ENCODE measurements at places on chromosomes 5 and 9.

DNA sequence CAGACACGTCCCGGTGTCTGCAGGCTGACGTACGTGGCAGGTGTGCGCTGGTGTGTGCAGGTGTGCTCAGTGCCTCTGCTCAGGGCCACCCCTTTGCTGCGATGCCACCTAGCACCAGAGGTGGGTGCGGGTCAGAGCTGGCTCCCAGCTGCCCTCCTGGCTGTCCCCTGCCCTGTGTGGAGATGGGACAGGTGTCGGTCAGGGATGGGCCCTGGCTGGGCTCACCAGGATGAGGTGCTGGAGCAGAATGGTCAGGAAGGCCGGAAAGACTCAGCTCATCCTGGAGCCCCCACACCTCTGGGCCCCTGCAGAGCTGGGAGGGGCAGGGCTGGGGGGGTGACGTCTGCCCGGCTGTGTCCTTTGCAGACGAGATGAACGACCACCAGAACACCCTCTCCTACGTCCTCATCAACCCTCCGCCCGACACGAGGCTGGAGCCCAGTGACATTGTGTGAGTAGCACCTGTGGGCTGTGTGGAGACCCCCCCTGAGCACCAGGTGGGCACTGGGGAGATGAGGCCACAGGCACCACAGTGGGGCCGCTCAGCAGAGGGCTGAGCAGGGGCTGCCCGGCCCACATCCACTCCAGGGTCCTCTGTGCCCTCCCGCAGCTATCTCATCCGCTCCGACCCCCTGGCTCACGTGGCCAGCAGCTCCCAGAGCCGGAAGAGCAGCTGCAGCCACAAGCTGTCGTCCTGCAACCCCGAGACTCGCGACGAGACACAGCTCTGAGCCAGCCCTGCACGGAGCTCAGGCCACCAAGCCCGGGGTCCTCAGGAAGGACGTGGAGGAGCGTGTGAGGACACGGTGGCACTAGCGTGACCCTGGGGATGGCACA lies 89.7 kb downstream of the KCNT1 start:
- no peak for DNase-seq

GRCh38 chr5:169811680-169812079 lies 168.6 kb downstream of the INSYN2B start:
- no peak for DNase-seq

GRCh38 chr9:110168486-110168885 lies 39.5 kb downstream of the C9orf152 start:
- no peak for DNase-seq

DNA sequence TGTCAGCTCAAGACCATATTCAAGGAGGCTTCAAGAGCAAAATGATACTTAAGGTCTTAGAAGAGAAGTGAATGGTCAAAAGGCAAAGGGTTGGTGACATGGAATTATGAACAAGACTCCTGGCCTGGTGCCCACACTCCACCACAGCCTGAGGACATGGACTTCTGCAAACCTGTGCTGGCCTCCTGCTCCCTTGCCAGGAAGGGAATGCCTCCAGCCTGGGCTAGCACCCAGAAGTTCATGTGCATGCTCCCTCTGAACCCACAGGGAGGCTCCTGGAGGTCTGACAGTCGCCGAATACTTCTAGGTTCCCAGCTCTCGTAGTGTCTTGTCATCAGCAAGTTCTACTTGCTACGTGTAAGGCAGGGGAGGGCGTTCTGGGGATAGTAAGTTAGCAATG lies 156.7 kb downstream of the FSTL4 start:
- no peak for DNase-seq

- DNase-seq = no peak
Measured at GRCh38 chr9:99057665-99058625, 47.0 kb upstream of the TGFBR1 start.

GRCh38 chr5:25025831-25026230 lies 381.1 kb upstream of the CDH10 start:
- DNase-seq = no peak

DNA sequence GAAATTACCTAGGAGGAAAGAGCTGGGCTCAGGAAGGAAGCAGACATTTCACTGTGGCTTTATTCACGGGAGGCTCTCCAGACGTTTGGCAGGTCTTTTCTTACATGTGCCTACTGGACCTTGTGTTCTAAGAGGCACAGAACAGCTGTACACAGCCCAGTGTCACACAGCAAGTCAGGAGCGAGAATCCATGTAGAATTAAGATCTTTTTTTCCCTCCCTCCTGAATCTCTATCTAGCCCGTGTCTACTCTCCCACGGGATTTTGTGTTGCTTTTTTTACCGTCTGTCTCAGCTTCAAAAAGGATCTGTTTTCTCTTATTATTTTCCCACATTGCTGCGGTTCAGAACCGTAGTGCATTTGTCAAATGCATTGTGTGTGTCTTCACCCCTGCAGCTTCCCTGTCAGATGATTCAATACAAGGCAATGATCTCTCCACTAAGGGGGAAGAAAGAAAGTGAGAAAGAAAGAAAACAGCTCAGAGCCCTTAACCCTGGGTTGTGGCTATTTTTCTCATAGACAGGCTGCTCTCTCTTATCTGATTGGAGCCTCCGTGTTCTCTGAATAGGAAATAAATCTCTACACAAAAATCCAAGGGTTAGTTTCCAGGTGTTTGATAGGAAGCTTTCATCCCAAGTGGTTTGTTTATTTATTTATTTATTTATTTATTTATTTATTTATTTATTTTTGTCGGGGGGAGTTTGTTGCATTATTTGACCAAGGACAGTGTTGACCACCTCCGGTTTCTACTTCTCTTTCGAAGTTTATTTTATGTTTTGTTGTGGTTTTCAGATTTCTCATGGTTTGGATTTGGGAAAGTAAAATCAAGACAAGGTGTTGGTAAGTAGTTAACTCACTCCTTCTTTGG lies 191.0 kb downstream of the NTRK2 start:
- DNase-seq = no peak

DNA sequence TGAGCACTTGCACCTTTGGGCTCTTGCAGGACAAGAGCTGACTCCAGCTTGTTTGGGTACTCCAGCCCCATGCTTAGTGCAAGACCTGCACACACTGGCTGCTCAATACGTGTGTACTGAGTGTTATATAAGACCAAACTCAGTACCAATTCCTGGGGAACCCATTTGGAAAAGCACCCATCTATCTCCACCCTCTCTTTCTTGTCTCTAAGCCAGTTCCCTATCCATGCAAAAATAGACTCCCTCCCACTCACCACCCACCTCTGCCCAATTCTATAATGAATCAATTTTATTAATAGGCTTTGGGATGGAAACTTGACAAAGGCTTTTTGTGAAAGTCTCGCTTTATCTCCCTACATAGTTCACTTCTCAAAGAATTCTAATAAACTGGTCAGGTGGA lies 60.9 kb upstream of the CPLX2 start:
- no peak for DNase-seq

DNA sequence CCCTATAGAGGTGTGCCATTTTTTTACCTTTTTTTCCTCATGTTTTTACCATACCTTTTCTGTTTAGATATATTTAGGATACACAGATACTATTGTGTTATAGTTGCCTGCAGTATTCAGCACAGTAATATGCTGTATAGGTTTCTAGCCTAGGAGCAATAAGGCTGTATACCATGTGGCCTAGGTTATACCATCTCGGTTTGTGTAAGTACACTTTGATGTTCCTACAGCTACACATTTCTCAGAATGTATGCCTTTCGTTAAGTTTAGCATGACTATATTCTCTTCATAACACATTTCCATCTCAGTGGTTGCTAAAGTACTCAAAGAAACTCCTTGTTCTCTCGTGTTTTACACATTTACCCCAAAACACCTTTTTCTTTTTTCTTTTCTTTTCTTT lies 23.0 kb downstream of the UBE2D2 start:
- DNase-seq = no peak

DNA sequence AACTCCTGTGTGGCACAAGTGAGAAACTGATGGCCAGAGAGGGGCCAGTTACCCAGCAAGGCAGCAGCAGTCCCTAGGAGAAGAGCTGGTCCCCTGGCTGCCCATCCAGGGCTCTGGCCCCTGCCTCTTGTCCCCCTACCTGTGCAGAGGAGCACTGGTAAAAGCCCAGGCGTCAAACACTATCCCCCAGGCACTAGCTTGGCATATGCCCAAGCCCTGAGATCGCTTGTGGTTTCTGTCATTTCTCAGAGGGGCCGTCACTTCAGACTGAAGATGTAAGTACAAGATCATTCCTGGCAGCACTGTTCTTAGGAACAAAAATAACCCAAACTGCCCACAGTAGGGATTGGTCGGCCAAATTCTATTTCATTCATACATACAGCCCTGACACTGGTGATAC lies 53.9 kb downstream of the COL15A1 start:
- DNase-seq = peak; percentile 58

DNA sequence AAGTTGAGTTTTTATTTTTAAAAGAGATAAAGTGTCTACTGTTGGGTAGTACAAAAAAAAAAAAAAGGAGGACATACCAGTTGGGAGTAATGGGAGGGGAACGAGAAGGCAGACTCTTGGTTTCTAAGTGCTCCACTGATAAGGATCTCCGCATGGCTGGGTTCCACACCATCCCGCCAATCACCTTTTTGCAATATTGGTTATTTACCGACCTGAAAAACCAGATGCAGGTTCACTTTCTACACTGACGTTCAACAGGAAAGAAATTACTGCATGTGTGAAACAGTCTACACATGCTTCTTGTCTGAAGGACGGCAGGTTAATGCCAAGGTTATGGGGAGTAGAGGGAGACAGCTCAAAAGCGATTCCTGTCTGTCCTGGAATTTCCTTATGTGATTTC lies 75.5 kb downstream of the PTPN3 start:
- DNase-seq = no peak

DNA sequence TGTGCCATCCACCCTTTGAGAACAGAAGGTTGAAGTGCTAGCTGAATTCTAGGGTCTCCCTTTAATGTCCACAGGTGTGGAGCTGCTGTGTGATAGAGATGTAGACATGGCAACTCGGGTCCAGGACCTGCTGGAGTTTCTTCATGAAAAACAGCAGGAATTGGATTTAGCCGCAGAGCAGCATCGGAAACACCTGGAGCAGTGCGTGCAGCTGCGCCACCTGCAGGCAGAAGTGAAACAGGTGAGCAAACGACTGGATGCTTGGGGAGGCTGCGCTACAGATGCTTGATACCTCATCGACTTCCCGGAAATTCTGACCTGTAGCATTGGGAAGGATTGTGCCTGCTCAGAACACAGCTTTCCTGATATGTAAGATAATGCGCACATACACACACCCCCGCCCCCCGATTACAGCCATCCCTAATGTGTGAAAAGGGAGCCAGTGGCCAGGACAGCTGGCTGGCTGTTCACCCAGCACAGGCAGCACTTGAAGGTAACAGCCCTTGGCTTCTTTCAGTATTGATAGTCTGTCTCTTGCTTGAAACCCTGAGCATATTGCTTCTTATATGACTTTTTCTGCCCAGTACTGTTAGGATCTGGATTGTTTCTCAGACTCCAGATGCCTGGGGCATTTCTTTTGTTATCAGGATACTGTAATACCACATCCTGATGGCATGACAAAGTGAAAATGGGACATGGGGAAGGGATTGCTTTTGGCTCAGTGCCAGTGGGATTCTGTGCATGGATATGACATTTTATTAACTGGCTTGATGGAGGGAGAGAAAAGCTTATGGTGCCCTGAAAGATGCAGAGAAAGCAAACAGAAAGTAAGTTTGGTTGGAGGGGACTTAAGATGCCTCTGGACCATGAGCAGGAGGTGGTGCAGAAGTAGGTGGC lies 216.8 kb upstream of the OTULINL start:
- no peak for DNase-seq

GRCh38 chr5:137491121-137491520 lies 8.0 kb downstream of the SPOCK1 start:
- DNase-seq = no peak
